NCI-H460 (cell line): ENCODE measurements at places on chromosomes 3 and 15. TPM values are rescaled to one million over a fixed set of nuclear protein-coding genes. Genes with fewer than 3 reads are reported as not detected.

DNA sequence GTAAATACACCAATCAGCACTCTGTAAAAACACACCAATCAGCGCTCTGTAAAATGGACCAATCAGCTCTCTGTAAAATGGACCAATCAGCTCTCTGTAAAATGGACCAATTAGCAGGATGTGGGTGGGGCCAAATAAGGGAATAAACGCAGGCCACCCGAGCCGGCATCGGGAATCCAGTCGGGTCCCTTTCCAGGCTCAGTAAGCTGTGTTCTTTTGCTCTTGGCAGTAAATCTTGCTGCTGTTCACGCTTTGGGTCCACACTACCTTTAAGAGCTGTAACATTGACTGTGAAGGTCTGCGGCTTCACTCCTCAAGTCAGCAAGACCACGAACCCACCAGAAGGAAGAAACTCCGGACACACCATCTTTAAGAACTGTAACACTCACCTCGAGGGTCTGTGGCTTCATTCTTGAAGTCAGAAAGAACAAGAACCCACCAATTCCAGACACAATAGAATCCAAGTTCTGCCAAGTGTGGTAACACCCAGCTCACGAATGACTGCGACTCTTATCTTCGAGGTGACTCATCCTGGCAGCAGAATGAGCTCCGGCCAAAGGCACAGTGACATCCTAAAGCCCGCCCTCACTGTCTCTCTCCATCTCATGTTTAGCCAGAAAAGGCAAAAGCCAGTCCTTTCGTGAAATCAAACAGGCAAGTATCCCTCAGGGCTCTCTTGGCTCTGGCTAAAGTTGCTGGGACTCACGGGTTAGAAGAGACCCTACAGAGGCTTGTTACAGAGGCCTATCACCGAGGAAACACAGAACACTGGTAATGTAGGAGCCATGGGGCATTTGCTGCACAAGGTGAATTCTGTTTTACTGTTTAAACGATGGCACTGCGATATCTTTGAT, 155.2 kb downstream of the FAM43A start:
- DNase-seq: peak; percentile 12

DNA sequence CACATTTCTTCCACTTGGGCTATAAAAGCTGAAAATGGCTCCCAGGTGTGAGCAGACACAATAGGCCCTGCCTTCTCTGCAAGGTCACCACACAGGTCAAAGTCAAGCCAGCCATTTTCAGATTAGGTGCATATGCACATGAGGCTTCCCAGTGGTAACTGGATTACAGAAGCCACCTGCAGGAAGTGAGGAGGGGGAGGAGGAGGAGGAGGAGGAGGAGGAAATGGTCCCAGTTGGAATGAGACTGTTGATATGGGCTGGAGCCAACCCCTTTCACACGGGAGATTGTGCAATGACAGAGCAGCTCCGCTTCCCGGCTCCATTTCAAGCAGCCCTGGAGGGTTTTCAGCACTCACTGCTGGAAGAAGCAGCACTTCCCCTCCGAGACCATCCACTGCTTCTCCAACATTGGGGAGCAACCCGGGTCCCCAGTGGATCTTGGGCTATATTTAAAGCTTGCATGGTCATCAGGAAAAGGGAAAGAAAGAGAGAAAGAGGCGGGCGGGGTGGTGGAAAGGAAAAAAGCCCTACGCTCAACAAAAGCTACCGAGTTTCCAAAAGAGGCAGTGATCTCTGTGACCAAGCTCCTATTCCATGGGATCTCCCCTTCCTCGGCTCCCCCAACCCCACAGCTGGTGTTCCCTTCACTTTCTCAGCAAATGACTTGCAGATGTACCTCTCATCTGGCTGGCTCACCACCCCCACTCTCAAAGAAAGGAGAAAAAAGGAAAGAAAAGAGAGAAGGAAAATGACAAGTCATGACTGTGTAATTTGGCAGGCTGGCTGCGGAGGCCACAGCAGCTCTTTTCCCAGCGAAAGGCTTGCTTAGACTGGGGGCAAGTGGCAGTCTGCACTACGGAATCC, 58.3 kb downstream of the LRIG1 start:
- DNase-seq: no peak

GRCh38 chr3:126519506-126520455, 2.2 kb upstream of the UROC1 start:
- DNase-seq: no peak

GRCh38 chr3:89043406-89043932, 64.0 kb upstream of the EPHA3 start:
- no peak for DNase-seq

Gene GHSR
- not detected in 2 replicates for total RNA-seq

GRCh38 chr3:195257454-195258448, 13.2 kb downstream of the XXYLT1 start:
- DNase-seq: no peak

DNA sequence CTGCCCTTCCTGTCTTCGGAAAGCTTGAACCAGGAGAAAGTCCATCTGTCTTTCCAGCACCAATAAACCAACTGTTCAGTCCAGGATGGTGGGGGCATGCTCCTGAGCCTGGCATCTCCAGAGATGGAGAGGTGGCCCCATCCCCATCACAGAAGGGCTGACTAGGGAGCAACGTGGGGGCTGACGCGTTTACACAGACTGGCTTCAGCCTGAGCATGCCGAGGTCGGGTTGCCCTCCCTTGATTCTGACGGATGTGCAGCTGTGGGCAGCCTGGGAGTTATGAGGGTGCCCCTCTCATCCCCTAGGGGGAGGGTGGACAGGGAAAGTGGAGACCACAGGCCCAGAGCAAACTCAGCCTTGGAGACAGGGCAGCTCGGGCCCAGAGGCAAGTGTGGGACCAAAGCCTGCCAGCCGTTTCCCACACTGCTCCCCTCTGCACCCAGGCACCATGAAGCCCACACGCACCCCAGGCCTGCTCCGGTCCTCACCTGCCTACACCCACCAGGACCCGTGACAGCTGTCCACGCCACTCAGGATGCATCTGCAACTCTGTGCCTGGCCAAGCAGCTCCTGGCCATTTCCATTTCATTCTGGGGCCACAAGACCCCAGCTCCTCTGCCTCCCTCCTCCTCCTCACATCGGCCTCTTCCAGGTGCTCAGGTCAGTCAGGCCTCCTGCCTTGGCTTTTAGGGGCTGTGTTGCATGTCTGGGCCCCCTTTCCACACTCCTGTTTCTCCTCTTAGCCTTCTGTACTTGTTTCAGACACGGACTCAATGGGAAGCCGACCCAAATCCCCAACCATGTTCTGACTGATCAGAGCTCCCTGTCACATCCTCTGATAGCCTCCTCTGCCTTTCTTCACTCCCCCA, 48.2 kb upstream of the SLC41A3 start:
- no peak for DNase-seq

DNA sequence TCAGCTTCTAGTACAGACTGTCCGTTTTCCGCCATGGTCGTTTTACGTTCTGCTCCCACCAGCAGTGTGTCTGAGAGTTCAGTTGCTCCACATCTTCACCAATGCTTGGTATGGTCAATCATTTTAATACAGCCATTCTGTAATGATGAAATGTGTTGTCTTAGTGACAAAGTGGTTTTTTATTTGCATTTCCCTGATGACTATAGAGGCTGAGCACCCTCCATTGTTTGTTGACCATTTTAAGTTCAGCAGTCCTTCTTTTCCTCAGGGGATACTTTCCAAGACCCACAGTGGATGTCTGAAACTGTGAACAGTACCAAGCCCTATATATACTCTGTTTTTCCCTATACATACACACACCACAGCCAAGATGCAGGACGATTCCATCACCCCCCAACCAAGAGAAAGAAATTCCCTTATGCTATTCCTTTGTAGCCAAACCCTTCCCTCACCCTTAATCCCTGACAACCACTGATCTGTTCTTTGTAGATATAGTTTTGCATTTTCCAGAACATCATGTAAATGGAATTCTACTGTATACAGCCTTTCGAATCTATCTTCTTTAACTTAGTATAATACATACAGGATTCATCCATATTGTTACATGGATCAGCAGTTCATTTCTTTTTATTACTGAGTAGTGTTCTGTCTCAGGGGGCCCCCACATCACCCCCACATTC, 55.9 kb downstream of the C3orf20 start:
- no peak for DNase-seq

DNA sequence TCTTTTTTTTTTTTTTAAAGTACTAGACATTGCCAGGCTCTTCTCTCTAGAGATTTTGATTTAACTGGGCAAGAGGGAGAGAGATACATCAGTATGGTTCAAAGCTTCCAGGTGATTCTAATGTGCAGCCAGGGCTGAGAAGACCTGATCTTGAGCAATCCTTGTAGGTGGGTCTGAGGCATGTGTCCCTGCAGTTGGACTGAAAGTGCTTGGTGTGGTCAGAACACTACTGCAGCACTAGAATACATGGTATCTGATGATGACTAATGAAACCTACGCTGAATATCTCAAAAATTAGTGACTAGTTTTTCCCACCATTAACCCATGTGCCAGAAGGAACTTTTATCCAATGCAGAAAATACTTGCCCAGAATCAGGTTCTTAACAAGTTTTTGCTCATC, 34.4 kb upstream of the MYO5C start:
- DNase-seq: no peak

- no peak for DNase-seq
Measured at GRCh38 chr15:90808517-90809235, 59.7 kb upstream of the FURIN start.
